ENCODE measurements at places on chromosomes 5 and 9.

DNA sequence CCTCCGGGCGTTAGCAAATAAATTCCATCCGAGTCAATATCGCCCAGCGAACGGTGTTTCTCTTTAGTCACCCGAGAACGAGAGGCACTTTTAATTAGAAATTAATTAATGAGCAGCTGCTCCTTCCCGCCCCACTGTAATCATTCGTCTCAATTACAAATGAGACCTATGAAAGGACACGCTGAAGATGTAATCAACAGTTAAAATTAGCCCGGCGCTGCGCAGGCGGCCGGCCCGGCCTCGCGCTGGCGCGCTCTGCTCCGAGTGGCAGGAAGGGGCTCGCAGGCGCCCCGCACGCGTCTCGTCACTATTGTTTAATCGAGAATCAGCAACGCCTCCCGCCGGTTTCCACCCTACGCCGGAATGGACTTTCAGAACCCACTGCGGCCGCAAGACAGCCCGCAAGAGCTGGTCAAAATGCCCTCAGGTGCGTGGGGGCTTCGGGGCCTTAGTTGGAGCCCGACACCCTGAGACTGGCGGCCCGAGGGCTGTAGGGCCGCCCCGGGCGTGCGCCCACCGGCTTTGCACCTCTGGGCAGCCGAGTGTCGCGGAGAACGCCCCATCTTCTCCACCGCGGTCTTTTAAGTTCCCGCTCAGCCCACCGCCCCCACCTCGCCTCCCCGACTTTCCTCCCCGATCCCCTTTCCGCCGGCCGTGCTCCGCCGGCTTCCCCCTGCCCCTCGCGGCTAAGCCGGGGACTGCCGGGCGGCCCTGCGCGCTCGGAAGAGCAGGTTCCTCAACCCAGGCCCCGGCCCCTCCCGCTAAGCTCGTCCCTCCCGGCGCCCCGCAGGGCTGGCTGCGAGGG, 597 bp upstream of the IRX4 start:
- DNase-seq: no peak

DNA sequence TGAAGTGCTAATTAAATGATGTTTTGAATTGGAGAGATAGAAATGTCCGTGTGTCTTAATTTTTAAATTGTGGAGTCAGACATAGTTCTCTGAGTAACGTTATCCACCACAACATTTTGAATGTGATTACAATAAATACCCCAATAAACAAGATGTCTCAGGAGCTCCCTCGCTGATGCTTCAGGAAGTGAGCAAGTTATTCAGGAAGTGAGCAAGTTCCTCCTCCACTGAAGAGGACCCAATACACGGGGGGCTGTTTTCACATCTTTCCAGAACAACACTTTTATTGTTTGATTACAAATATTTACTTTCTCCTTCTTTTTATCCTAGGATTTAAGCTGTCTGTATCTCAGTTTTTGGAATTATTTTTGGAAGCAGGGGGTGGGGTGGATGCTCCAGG, 363.8 kb downstream of the LRRC70 start:
- DNase-seq: no peak

- no peak for DNase-seq
Observed at GRCh38 chr9:118269623-118270022, 565.4 kb downstream of the TLR4 start.

GRCh38 chr5:109105631-109106267, 304.0 kb downstream of the PJA2 start:
- no peak for DNase-seq

GRCh38 chr9:75131700-75132099, 43.4 kb downstream of the OSTF1 start:
- DNase-seq: no peak

GRCh38 chr5:103706939-103707682, 144.5 kb upstream of the NUDT12 start:
- DNase-seq: no peak

GRCh38 chr5:15383469-15383868, 116.5 kb upstream of the FBXL7 start:
- DNase-seq: no peak

DNA sequence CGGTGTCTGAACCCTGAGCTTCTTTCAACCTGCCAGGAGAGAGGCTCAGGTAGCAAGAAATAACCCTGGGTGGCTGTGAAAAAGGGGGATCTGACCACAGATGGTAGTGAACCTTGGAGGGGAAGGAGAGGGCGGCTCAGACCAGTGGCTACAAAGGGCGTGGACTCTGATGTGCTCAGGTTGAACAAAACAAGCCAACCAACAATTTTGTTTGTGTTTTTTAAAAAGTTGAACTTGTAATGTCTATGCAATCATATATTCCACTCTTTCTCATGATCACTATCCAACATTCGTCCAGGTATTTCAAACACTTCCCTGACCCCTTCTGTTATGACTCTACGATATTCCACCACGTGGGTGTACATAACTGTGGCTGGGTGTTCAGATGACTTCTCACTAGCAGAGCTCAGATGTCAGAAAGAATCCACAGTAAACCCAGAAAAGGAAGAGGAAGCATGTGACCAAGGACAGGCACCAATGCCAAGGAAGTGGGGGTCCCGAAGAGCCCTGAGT, 20.0 kb downstream of the PTPN3 start:
- DNase-seq: no peak

- DNase-seq: no peak
Observed at GRCh38 chr5:104178829-104179456, 616.4 kb upstream of the NUDT12 start.

GRCh38 chr5:5156471-5157082, 16.4 kb downstream of the ADAMTS16 start:
- DNase-seq: no peak

DNA sequence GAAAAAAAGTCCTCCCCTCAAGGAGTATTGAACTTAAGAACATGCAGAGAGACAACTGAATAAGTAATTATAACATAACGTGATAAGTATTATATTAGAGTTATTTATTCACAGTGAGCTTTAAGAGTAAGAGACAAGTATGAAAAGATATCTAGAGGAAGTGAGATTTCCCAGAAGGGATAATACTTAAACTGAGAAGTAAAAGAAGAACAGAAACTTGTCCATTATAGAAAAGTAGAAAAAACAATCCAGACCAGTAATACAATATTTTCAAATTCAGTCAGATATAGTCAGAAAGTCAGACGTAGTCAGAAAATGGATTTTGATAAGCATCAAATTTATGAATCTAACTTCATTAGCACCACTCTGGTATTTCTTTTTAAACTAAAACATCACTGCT, 613.0 kb upstream of the CCNG1 start:
- no peak for DNase-seq

DNA sequence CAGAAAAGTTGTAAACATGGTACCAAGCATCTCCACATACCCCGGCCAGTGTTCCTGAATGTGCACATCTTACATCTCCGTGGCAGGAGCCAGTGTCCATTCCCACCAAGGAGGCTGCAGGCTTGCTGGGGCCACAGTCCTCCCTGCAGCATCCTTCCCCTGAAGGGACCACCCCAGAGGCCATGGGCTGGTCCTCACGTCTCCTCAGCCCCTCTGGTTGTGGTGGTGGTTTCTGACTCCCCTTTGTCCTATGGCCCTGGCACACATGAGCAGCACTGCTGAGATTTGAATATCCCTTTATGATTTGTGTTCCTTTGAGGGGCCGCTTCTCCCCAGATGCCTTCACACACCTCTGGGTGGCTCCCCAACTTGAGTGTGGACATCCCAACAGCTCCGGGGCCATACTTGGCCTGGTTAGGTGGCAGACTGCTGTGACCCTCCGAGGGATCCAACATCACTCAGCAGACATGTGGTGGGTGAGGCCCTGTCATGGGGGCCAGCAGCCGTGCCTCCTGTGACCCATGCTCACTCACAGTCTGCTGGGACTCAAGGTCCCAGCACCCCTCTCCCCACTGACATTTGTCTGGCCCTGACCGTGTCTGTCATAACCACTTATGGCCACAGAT, 14.3 kb downstream of the PHF2 start:
- DNase-seq: no peak

DNA sequence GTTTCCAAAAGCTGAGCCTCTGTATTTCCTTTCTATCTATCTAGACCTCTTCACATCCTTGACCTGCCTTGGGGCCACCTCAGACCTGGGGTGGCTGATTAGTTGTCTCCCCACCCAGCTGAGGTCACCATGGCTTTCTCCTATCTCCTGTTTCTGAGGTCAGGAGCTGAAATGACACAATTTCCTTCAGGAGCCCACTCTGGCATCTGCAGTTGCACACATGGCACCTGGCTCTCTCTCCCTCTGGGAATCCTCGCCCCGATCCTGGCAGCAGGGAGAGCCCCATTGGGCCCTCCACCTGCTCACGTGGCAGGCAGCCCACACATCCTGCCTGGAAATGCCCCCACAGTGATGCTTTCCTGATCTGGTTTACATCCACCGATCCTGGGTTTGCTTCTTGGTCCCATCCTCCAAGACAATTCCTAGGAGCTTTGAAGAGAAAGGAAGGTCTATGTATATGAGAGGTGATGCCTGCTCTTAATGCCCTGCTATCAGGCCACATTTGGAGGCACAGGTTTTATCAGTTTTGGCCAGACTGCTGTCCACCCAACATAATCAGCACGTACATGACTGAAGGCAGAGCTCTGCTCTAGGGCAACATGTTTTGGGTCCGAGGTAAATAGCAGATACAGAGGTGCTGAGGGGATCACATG, 53.7 kb downstream of the MARCHF3 start:
- DNase-seq: no peak

DNA sequence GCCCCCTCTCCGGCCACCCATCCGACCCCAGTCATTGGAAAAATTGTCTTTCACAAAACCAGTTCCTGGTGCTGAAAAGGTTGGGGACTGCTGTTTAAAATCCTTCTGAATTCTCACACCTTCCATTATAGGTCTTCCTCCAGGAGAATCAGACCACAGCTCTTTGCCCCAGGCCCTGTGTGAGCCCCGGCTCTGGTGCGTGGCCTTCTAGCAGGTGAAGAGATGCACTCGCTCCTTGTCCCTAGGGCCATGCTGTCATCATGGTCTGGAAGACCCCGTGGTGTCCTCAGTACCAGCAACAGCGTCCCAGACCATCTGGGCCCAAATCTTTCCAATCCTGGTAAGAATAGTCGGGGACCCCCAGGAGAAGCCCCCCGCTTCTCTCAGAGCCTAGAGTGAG, 95.2 kb downstream of the DAP start:
- DNase-seq: no peak

DNA sequence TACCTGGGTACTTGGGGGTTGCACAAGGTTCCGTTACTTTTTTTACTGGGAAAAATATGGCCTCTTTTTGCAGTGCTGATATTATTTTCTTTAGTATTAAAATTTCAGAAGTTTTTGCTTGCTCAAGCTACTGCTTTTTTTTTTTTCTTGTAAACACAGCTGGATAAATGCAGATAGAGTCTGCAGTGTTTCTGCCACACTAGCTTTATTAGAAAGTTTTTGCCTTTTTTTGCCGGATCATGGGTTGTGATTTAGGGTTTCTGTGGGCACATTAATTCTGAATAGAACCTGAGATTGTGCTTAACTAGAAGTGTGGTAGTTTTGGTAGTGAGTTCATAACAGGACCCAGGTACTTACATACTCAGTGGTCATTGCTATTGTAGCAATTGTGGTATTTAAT, 19.9 kb downstream of the KIAA1958 start:
- no peak for DNase-seq

DNA sequence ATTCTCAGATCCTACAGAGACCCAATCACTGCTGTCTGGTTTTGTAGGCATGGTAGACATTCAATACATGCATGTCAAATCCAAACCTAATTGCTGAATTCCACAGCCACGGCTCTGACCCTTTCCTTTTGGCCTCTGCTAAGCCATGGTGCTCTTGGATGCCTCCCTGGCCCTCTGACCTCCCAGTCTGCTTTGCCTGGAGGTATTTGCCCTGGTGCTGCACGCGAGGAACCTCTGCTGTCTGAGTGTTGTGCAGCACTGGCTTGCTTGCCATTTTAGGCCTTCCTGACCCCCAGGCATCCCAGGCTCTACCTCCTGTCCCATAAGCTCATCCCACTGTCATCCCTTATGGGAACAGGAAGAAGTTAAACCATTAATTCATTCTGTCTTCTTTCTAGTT, 60.9 kb downstream of the DOCK2 start:
- DNase-seq: no peak

DNA sequence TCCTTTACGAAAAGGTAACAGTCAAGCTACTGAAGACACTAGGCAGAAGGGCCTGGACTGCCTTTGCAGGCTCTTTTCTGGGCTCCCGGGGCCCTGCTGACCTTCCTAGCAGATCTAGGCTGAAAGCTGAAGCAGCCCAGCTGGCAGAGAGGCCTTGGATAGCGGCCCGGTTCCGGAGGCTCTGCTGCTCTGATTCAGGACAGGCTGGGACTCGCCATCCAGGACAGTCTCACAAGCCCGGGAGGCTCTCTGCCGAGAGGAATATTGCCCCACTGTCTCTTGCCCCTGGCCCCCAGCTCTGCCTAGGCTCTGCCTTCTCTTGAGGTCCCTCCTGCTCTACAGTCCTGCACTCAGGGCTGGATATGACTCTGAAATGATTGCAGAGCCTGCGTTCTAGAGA, 67.8 kb downstream of the PSD2 start:
- no peak for DNase-seq

- no peak for DNase-seq
Observed at GRCh38 chr5:170819824-170820223, 36.3 kb downstream of the GABRP start.

- no peak for DNase-seq
Observed at GRCh38 chr9:136614372-136614922, 48.3 kb upstream of the EGFL7 start.

GRCh38 chr5:128722551-128722950, 184.5 kb upstream of the FBN2 start:
- DNase-seq: no peak

DNA sequence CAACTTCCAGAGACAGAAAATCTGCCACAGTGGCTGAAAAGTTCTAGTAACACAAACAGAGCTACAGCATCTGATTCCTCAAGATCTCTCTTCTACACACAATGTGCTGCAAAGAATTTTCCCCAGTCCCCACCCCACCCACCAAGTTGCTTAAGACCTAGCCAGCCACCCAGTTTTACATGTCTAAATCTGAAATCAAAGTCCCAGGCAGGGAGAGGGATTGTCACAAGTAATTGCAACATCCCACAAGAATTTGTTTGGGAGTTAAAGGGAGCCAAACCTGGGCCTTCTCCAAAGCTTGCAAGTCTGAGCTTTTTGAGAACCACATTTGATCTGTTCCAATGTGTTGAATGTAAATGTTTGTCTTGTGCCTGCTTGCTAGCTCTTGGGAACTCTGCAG, 15.5 kb downstream of the IGIP start:
- DNase-seq: no peak

- DNase-seq: no peak
Observed at GRCh38 chr5:89445106-89445745, 562.2 kb upstream of the MEF2C start.

- DNase-seq: no peak
Observed at GRCh38 chr9:123362856-123363255, 6.9 kb downstream of the CRB2 start.

Measured in stimulated activated CD4-positive, alpha-beta T cell treated with anti-CD3 and anti-CD28 coated beads, TNF-alpha, amount 100 ng/mL, for 1 hour (primary cell).